ENCODE measurements at places on chromosomes 5 and 9.

GRCh38 chr5:59466271-59466670 is 427.3 kb downstream of the PDE4D start:
- no peak for DNase-seq

DNA sequence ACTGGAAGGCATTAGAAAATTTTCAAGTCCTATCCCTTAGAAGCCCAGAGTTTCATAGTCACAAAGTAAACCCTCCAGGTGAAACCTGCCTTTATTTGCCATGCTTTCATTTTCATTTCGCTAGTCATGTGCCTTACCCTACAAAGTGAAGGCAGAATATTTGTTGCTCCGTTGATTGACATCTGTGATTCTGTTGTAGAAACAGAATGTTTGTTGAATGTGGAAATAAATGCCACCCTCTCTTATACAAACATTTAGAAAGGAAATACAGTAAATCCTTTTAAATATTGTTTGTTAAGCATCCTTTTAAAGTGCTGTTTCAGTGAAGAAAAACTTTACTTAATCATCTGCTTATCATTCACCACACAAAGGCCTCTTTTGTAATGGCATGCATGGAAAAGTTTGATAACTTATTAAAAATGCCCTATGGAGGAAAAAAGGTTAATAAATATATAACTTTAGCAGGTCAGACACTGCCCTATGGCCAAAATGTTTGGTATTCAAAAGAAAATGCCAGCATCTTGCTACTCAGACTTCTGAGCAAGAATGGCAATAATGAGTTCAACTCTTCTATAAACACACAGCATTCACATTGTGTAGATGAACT is 34.3 kb upstream of the CAST start:
- no peak for DNase-seq

- no peak for DNase-seq
Observed at GRCh38 chr9:131008563-131008908, 438 bp upstream of the LAMC3 start.

DNA sequence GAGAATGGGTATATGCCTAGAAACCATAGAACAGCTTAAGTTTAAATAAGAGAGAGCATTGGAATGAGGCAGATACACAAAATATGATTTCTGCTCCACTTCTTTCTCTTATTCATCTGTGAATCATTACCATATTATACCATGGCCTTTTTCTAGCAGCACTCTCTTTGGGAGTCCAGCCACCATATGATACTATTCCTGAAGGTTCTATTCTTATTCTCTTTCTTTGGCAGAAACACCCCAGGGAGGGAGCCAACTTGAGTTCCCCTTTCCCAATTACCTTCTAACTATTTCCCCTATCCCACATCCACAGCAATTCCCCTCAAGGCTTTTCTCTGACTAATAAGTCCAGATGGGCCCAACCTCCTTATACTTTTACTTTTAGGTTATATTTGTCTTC is 55.9 kb downstream of the NDUFAF2 start:
- DNase-seq: no peak

- DNase-seq: no peak
Observed at GRCh38 chr5:135465391-135466122, 13.4 kb upstream of the TIFAB start.

GRCh38 chr5:61052882-61053281 is 107.9 kb downstream of the NDUFAF2 start:
- DNase-seq: no peak

- DNase-seq: no peak
Observed at GRCh38 chr9:99241106-99241505, 19.0 kb downstream of the SEC61B start.

GRCh38 chr9:8614926-8615440 is 815.4 kb upstream of the DMAC1 start:
- no peak for DNase-seq

- no peak for DNase-seq
Observed at GRCh38 chr5:74976651-74977050, 75.7 kb downstream of the GCNT4 start.
